GM23338 (cell line): ENCODE measurements at places on chromosomes 5 and 9. TPM values are rescaled to one million over a fixed set of nuclear protein-coding genes. Genes with fewer than 3 reads are reported as not detected.
A peak's percentile ranks its signal among the peaks of the same experiment; 100 is the strongest.

DNA sequence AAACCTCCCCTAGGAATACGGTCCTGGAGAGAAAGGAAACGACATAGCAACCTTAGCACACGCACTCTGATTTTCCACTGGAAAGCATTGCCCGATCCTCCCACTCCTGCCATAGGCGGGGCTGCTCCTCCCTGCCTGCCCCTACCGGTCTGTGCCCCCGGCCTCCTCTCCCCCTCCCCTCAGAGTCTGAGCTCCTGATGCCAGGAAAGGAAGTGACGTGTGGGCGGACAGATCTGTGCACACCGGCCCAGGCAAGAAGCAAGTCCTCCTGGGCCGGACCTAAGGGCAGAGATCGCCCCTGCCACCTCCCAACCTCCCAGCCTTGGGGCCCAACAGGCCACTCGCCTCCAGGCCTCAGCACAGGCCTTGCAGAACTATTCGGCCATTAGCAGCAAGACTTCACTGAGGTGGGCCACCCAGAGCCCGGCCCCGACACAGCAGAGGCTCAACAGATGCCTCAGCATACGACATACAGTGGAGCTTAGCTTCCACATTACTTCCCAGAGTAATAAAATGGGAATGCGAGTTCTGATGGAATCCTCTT is 7.2 kb downstream of the NINJ1 start:
- H3K4me3 ChIP-seq, result no peak overlapping the region
- DNase-seq, result peak; percentile 32
- H3K27me3 ChIP-seq, result no peaks in the 10 kb centered on the region
- peaks cover 8% of the 10 kb centered on the region for H3K4me1 ChIP-seq

- H3K27me3 ChIP-seq, result no peaks in the 10 kb centered on the region
- H3K4me3 ChIP-seq, result no peak overlapping the region
- no peak for DNase-seq
- peaks cover 3% of the 10 kb centered on the region; the same call in 1 of the 2 replicates for H3K4me1 ChIP-seq
- no peak overlapping the region for H3K27ac ChIP-seq
Measured at GRCh38 chr9:125867751-125868415, 120.7 kb downstream of the PBX3 start.

DNA sequence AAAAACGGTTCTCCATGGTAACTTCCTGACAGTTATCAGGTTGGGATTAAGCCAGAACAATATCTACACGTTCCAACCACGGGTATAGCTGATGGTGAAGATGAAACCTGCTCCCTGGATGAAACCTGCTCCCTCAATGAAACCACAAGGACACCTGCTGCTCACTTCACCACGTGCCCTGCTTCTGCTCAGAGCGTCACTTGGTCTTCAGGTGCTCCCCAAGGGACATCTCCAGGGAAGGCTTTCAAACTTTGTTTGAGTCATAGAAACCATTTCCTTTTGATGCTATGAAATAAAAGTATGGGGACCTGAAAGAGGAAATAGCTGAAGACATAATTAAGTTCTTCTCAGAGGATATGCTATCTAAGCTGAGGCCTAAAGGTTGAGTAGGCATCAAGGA is 242.4 kb downstream of the MED10 start:
- no peaks in the 10 kb centered on the region for H3K36me3 ChIP-seq
- H3K4me3 ChIP-seq, result no peak overlapping the region
- no peaks in the 10 kb centered on the region for H3K27me3 ChIP-seq

DNA sequence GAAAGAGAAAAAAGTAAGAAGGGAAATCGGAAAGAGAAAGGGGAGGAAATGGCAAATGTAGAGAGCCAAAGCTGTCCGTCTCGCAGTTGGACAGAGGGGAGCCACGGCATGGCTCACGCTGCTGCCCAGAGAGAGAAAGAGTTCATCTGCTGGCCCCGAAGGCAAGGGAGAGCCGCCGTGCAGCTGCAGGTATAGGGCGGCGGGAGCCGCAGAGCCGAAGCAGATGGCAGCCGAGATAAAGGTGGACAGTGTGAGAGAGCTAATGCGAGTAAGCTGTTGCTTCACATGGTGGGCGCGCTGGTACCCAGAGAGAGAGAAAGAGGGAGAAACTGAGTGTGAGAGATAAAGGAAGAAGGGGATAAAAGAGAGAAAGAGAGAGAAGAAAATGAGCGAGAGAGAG is 188.4 kb upstream of the PPP1R26 start:
- H3K4me3 ChIP-seq, result no peak overlapping the region
- H3K27ac ChIP-seq, result no peak overlapping the region
- no peaks in the 10 kb centered on the region for H3K36me3 ChIP-seq
- peaks cover 10% of the 10 kb centered on the region for H3K4me1 ChIP-seq

DNA sequence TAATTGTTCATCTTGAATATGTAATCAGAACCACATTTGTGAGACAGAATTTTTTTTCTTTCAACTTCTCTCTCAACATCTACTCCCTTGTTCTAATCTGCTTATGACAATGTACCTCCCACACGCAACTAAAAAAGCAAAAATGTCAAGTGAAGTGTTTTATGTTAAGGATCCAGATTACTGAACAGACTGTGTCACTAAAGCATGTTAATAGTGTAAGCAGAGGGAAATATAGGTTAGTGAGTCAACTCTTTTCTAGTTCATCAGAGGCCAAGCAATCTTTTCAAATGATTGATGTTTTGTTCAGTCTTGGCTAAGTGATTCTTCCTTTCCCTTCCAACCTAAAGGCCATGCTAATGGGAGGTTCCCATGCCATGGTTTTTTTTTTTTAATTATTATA is 34.7 kb upstream of the IDNK start:
- H3K27me3 ChIP-seq, result no peaks in the 10 kb centered on the region
- H3K36me3 ChIP-seq, result no peaks in the 10 kb centered on the region
- DNase-seq, result no peak
- no peak overlapping the region for H3K27ac ChIP-seq
- H3K4me3 ChIP-seq, result no peak overlapping the region

- H3K4me3 ChIP-seq, result no peak overlapping the region
- H3K27ac ChIP-seq, result no peak overlapping the region
- peaks cover 14% of the 10 kb centered on the region for H3K4me1 ChIP-seq
- no peak for DNase-seq
- H3K36me3 ChIP-seq, result peaks cover 10% of the 10 kb centered on the region; the same call in 1 of the 2 replicates
Measured at GRCh38 chr5:60685028-60685427, 14.9 kb downstream of the DEPDC1B start.

DNA sequence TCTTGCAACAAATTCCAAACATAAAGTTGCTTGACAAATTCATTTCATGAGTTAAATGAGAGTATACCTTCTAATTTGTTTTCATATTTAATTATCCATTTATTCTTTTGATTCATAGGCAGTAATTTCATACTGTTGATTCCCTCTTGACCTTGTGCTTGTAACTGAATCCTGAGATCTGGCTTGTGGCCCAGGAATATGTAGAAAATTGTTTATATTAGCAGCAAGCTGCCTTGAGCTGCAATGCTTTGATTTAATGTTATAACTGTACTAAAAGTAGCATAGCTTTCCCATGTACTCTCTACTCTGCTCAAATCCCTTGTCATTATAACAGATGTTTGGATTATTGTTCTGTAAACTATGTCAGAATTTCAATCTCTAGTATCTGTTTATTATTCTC is 780.7 kb downstream of the NR2F1-AS1 start:
- H3K4me3 ChIP-seq, result no peak overlapping the region
- no peak for DNase-seq
- no peaks in the 10 kb centered on the region; the same call in 1 of the 2 replicates for H3K36me3 ChIP-seq
- H3K27me3 ChIP-seq, result no peaks in the 10 kb centered on the region

DNA sequence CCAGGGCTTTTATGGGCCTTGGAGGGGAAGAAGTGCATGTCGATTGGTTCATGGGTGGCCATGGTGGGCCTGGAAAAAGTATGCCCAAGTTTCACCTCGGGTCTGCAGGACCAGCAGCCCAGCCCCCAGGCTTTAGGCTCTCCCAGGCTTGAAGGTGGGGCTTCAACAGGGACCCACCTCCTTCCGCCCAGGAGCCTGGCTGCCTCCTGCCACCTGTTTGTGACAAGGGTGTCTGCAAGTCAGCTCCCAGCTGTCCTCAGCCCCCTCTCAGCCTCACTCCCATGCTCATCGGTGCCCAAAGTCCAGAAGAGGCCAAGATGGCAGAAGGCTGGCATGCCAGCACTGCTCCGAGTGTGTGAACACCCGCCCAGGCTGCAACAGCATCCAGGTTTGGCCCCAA is 1063.2 kb upstream of the ACO1 start:
- no peak overlapping the region for H3K27ac ChIP-seq
- no peaks in the 10 kb centered on the region for H3K27me3 ChIP-seq

- no peaks in the 10 kb centered on the region for H3K27me3 ChIP-seq
- no peaks in the 10 kb centered on the region; the same call in 1 of the 2 replicates for H3K36me3 ChIP-seq
- H3K27ac ChIP-seq, result no peak overlapping the region
- no peak for DNase-seq
Measured at GRCh38 chr5:125814119-125814518, 609.1 kb upstream of the GRAMD2B start.

- no peak overlapping the region for H3K27ac ChIP-seq
- H3K4me1 ChIP-seq, result peaks cover 16% of the 10 kb centered on the region
- no peak for DNase-seq
- no peaks in the 10 kb centered on the region for H3K36me3 ChIP-seq
Measured at GRCh38 chr9:112621018-112621655, 96.8 kb downstream of the INIP start.

DNA sequence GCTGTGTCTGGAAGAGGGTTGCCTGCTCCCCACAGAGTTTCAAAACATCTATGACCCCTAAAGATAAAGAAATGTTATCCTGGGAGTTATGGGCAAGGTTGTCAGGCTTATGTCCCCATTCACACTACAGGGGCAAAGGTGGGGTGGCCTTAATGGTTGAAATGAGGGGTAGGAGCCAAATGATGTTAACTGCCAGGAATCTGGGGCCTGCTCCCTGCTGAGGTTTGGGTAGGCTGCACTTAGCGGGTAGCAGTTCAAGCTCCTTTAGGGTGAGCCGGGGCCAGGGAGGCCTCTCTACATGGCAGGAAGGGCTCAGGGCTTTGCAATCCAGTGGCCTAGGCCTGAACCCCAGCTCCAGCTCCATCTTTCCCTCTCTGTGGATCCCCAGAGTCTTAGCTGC is 3.0 kb downstream of the FGF18 start:
- H3K4me1 ChIP-seq, result peaks cover 29% of the 10 kb centered on the region
- H3K27me3 ChIP-seq, result peaks cover 45% of the 10 kb centered on the region
- no peak for DNase-seq
- no peaks in the 10 kb centered on the region; the same call in 1 of the 2 replicates for H3K36me3 ChIP-seq
- no peak overlapping the region for H3K4me3 ChIP-seq
- H3K27ac ChIP-seq, result no peak overlapping the region

DNA sequence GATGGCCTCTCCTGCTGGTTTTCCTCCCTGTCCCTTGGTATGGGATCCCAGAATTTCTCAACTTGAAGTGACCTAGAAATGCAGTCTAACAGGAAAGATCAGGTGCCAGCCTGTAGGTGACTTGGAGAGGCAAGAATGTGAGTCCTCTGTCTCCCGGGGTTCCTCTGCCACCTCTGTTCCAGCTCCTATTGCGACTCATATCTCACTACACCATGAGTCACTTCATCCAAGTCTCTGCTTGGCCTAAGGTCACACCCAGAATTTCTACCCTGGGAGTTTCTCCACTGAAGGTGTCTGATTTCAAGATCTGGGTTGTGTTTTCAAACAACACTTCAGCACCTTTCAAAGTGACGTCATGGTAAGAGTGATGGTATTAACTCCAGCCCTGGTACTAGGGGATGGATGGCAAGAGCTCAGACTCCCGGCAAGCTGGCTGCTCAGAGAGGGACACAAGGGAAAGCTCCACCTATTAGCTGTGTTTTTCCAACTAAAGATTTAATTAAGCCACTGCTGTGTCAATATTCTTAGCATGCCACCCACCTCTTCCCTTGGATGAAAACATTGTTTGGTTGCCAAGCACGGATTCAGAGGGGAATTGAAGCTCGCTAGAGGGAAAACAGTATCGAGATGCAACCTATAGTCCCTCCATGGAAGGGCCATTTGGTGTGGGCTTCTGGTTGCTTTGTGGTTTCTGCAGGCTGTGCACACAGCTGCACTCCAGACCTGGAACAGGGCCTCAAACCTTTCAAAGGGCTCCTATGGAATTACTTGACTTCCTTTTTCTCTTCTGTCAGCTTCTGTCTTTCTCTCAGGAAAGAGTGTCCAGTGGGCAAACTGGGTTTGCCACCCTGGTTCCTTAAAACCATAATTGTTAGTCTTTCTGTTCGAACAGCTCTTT is 205.7 kb downstream of the GAS1 start:
- no peaks in the 10 kb centered on the region for H3K4me1 ChIP-seq
- H3K36me3 ChIP-seq, result no peaks in the 10 kb centered on the region
- H3K4me3 ChIP-seq, result no peak overlapping the region
- H3K27me3 ChIP-seq, result no peaks in the 10 kb centered on the region
- DNase-seq, result no peak

GRCh38 chr9:97990259-97990658 is 7.1 kb downstream of the ANP32B start:
- H3K27me3 ChIP-seq, result peaks cover 22% of the 10 kb centered on the region
- no peak overlapping the region for H3K27ac ChIP-seq
- H3K4me3 ChIP-seq, result no peak overlapping the region
- peak; percentile 18 for DNase-seq

- no peaks in the 10 kb centered on the region; the same call in 1 of the 2 replicates for H3K4me1 ChIP-seq
- H3K4me3 ChIP-seq, result no peak overlapping the region
- no peaks in the 10 kb centered on the region for H3K36me3 ChIP-seq
Measured at GRCh38 chr5:153153086-153153485, 337.4 kb upstream of the GRIA1 start.

DNA sequence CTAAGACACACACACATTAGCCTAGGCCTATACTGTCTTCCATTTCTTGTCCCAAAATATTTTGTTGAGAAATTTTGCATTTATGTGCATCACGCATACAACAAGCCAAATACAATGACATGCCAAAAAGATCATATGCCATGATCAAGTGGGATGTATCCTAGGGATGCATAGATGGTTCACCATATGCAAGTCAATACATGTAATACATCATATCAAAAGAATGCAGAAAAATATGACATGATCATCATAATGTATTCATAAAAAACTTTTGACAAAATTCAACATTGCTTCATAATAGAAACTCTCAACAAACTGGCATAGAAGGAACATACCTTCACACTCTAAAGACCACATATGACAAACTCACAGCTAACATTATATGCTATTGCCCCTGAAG is 5.8 kb upstream of the FAM81B start:
- peaks cover 6% of the 10 kb centered on the region; the same call in 1 of the 2 replicates for H3K36me3 ChIP-seq
- no peaks in the 10 kb centered on the region for H3K4me1 ChIP-seq
- H3K4me3 ChIP-seq, result no peak overlapping the region
- H3K27me3 ChIP-seq, result no peaks in the 10 kb centered on the region
- H3K27ac ChIP-seq, result no peak overlapping the region
- no peak for DNase-seq

GRCh38 chr5:16617274-16617968 is 624 bp upstream of the RETREG1 start:
- no peaks in the 10 kb centered on the region for H3K36me3 ChIP-seq
- no peak overlapping the region for H3K27ac ChIP-seq
- peaks cover 28% of the 10 kb centered on the region for H3K4me1 ChIP-seq
- H3K4me3 ChIP-seq, result peak overlapping the region; percentile 82

- no peak overlapping the region for H3K27ac ChIP-seq
- no peaks in the 10 kb centered on the region for H3K36me3 ChIP-seq
- H3K27me3 ChIP-seq, result no peaks in the 10 kb centered on the region
- peaks cover 4% of the 10 kb centered on the region; the same call in 1 of the 2 replicates for H3K4me1 ChIP-seq
Measured at GRCh38 chr5:112186401-112186990, 232.6 kb downstream of the EPB41L4A start.

PLAC8L1 gene
- not detected in 2 replicates for total RNA-seq

GGTA1 gene
- total RNA-seq, result not detected in 2 replicates

IL4 gene
- not detected in 2 replicates for total RNA-seq

SH3RF2 gene
- 1.1 and 2.4 TPM in 2 replicates for total RNA-seq

IQGAP2 gene
- 55.8 and 86.5 TPM in 2 replicates for total RNA-seq

LECT2 gene
- not detected in 2 replicates for total RNA-seq

TRIM36 gene
- 10.1 and 14.1 TPM in 2 replicates for total RNA-seq

SHROOM1 gene
- 4.3 and 5.4 TPM in 2 replicates for total RNA-seq

HTR1A gene
- 2.3 and 4.7 TPM in 2 replicates for total RNA-seq

GSN gene
- total RNA-seq, result 85.7 and 101 TPM in 2 replicates

DMAC1 gene
- total RNA-seq, result 24.6 and 26.3 TPM in 2 replicates
